ENCODE measurements at places on chromosomes 6 and 20.

DNA sequence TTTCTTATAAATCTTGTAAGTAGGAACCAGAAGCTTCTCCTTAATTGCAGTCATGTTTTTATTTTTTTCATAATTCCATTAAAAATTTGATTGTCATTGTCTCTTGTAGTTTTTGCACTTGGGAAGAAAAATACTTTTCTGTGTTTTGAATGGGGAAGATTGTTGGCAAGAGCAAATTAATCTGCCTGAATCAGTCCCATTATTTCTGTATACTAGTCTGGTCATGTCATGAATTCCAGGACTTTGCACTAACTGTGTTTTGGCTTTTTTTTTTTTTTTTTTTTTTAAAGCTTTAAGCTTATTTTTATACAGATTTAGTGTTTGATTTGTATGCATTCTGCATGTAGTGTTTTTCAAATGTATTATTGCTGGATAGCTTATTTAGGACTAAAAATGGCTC is 47.6 kb downstream of the RALGAPB start:
- no peak for DNase-seq

DNA sequence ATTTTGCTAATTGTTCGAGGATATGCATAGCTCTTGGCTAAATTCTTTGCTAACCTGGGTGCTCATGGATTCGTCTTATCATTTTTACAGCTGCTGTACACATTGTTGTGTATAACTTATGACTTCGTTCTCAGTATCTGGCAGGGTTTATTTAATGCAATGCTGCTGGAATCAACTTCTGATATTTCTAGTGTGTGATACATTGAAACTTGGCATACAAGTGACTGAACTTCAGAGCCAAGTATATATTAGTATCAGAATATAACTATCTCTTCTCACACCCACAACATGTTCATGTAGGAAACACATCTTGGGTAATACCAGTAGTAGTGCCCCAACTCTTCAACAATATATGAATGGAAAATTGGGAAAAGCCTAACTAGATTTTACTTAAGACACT is 764.2 kb downstream of the TENT5A start:
- DNase-seq, result no peak

DNA sequence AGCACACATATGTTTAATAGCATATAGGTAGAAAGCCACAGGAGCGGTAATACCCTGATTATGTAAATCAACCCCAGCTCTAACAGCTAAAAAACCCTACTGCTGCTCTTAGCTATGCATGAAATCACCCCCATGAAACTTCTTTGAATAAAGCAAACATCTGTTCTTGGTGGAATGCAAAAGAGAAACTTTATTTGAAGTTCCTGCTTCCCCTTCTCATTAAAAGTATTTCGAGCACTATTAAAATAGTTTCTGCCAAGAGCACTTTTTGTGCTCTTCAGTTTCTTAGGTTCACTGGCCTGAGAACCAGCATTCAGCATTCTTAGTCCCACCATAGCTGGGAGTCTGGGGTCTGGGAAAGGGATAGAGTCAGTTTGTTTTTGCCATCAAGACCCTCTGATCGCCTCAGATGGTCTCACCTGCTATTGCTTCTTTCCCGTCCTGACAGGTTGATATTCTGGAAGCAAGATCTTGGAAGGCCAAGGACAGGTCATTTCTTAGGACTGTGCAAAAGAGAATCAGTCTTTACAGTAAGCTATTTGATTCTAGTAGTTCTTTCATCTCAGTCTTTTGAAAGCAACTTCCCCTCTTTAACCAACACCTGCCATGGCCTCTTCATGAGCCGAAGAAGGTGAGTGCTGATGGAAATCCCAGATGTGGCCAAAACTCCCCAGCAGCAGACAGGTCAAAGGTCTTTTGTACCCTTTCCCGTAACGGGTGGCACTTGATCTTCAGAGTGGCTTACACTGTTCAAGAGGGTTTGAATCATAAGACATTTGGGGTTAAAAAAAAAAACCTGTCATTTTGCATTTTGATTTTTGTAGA is 76.5 kb upstream of the TMEM170B start:
- no peak for DNase-seq

- no peak for DNase-seq
Measured at GRCh38 chr6:50657513-50657912, 55.8 kb upstream of the TFAP2D start.

DNA sequence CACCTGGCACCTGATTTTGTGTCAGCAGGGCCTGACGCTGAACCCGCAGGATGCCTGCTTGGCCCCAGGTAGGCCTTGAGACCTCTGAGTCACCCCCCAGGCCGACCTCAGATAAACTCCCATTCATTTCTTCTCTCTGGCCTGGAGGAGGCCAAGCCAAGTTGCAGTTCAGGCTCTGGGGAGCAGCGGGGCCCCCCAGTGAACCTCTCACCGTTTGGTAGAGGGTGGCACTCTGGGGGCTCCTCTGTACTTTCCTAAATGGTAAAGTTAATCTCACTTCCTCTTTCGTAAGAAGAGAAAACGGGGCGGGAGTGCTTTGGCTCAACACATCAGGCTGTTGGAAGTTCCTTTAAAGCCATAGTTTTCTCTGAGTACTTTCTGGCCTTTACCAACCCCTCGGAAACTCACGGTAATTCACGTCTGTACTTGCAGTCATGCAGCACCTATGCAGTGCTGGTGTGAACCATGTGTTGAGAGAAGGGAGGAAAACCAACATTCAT is 2.8 kb downstream of the SIRPA start:
- no peak for DNase-seq

DNA sequence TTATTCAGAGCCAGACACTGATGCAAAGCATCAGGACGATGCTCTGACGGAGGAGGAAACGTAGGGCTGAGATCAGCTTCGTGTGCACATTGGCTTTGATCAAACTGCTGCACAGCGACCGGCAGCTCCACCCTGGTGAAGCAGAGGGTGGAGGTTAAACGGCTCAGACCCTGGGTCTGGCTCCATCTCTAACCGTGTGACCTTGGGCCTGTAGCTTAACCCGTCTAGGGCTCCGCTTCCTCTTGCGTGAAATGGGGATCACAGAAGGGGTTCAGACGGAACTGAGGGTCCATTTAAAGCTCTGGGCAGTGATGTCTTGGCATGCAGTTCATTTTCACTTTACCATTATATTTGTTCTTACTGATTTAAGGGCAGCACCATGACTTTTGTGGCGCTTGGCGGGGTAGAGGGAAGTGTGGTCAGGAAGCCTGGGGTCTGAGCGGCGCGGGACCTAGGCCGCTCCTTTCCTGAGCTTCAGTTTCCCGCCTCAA is 644 bp downstream of the RBL1 start:
- DNase-seq, result peak; percentile 25

DNA sequence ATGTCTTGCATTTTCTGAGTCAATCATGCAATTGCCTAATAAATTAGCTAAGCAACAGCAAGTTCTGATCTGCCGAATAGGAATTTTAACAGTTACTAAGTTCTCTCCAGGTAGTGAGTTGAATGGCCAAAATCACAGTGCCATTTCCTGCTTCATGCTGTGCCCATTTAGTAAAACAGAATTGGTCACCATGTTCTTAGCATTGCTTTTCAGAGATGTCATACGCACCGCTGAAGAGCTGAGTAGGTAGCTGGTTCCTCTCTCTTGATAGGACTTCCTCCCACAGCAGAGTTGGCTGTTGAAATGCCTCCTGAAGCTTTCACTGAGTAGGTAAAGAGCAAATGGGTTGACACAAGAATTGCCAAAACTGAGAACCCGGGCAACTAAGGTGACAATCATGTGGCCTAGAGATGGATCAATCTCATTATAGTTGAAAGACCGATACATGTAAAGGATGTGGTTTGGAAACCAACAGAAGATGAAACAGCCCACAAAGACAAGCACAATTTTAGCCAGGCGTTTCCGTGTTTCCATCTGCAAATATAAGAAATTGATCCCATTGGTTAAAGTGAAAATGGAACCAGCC is 57.1 kb upstream of the GJE1 start:
- DNase-seq, result no peak

DNA sequence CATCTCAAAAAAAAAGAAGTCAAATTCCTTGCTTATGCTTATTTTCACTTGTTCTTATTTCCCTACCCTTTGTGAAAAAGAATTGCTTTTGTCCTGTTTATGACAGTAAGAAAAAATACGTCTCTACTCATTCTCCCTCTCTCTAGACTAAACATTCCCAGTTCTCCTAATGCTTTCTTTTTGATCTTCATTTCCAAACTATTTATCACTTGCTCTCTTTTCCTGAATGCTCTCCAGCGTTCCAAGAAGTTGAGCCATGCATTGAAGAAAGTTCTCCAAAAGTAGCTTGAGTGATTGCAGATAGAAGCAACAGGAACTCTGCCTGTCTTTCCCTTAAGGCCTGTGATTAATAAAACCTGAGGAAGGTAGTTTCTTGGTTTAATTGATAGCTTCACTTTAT is 53.1 kb upstream of the TMEM170B start:
- DNase-seq, result no peak

- no peak for DNase-seq
Measured at GRCh38 chr6:114033606-114034005, 62.7 kb upstream of the HDAC2 start.

DNA sequence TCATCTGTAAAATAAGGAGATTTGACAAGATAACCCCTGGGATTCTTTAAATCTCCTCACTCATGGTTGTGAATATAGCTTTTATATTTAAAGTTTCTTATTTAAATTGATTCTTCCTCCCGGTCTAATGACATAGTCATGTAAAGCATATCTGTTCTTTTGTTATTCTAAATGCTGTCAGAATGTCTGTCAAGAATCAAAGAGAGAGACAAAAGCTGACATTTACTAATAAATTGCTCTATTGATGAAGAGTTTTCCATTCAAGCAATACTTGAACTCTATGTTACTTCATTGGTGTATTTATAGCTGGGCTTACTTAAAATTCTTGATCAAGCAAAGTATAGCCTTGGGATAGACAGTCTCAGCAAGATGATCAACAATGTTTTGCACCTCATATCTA is 865.8 kb downstream of the TBC1D32 start:
- no peak for DNase-seq

DNA sequence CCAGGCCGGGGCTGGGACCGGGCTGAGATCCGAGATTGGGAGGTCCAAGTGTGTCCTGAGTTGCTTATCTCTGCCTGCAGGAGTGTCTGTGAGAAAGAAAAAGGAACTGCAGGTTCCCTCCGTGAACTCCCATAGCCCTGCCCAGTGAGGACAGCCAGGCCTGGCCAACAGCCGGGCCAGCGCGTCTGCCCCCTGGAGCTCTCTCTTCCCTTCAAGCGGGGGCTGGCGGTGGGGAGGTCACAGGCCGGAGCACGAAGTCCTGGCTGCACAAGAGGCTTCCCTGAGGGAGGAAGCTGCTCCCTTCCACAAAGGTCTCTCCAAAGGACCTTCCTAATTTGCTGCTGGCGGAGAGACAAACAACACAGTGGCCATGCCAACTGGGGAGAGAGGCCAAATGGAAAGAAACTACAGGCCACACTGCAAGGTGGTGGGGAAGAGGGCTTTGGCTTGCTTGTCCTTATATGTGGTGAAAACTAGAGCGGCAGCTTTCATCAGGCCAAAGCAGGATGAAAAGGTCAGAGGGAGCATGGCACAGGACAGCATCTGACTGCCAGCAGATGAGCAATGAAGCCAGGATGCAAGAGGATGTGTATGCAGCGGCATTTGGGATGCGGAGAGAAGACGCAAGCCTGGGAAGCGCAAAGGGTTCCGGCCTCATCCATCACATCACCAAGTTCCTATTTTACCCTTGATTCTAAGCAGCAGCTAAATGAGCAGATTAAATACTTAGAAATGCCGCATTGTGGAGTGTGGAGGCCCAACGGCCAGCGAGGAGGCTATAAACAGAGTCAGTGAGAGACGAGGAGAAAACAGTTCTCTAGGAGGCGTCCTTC is 260.0 kb downstream of the ERMARD start:
- DNase-seq, result no peak

DNA sequence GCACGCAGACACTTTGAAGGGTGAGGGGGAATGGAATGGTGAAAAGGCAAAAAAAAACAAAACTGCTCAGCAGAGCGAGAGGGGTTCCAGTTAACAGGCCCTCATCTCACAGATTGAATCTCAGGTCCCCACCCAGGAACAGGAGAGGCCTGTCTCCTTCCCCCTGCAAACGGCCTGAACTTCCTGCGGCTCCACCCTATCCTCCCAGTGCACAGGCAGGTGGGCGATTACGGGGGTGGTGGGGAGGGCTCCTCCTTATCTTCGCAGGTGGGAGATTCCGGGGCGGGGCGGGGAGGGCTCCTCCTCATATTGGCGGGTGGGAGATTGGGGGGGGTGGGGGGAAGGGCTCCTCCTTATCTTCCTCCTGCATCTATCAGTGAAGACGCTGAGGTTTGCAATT is 129.0 kb downstream of the SOX4 start:
- DNase-seq, result no peak

DNA sequence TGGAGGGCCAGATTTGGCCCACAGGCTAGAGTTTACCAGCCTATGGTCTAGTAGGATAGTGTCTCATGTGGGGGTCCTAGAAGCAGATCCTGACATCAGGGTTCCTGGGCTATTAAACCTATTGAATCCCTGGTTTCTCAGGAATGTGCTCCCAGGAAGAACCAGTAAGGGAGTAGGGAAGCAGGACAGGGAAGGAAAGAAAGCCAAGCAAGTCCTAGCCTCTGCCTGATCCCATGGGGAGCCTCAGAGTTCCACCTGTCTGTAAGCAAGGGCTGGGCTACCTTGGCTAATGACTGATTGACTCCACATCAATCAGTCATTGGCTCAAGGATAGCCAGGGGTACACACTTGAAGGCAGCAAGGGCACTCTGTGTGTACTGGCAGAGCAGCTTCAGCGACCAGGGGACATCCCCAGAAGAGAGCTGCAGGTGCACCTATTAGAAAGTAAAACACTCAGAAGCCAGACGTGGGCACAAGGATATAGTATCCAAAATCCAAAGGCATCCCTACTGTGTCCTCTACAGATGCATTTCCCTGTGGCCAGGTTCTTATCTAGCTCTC is 309.5 kb downstream of the TSHZ2 start:
- DNase-seq, result no peak

DNA sequence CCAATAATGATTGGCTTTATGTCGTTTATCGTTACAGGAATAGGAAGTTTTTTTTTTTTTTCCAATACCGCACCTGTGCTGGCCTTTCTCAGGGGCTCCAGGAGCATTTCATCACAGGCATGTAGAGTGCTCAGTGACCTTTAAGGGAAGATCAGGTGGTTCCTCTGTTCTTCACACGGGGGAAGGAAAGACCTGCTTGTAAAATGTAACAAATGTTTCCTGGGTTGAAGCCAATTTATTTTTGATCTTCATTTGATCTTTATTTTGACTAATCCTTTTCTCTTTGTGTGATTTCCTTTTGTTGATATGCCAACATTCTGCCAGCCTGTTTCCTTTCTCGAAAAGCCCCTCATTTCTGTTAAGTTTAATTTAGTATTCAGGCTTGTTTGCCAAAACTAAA is 61.9 kb upstream of the HBS1L start:
- DNase-seq, result no peak

- DNase-seq, result no peak
Measured at GRCh38 chr20:58131151-58131550, 97.3 kb downstream of the ANKRD60 start.

GRCh38 chr20:63546956-63547724 is 409 bp downstream of the SRMS start:
- DNase-seq, result no peak

GRCh38 chr20:19404826-19405225 is 192.4 kb downstream of the SLC24A3 start:
- DNase-seq, result no peak

- no peak for DNase-seq
Measured at GRCh38 chr6:114520976-114521375, 178.2 kb upstream of the HS3ST5 start.

GRCh38 chr6:33428224-33428965 is 8.5 kb downstream of the SYNGAP1 start:
- DNase-seq, result no peak

GRCh38 chr6:93592417-93592816 is 173.1 kb upstream of the EPHA7 start:
- no peak for DNase-seq

GRCh38 chr6:15313367-15313766 is 67.5 kb downstream of the JARID2 start:
- no peak for DNase-seq

- no peak for DNase-seq
Measured at GRCh38 chr6:35230950-35231349, 17.2 kb downstream of the SCUBE3 start.
